Activated CD4-positive, alpha-beta T cell treated with anti-CD3 and anti-CD28 coated beads, Interleukin-10, Interleukin-2, amounts not matched to agents 100 ng/mL and 50 ng/mL, durations not matched to agents 16 hours and 8 hours (primary cell): ENCODE measurements at places on chromosomes 16 and 17.

- no peak for DNase-seq
Measured at GRCh38 chr16:55933038-55933437, 57.9 kb upstream of the CES5A start.

DNA sequence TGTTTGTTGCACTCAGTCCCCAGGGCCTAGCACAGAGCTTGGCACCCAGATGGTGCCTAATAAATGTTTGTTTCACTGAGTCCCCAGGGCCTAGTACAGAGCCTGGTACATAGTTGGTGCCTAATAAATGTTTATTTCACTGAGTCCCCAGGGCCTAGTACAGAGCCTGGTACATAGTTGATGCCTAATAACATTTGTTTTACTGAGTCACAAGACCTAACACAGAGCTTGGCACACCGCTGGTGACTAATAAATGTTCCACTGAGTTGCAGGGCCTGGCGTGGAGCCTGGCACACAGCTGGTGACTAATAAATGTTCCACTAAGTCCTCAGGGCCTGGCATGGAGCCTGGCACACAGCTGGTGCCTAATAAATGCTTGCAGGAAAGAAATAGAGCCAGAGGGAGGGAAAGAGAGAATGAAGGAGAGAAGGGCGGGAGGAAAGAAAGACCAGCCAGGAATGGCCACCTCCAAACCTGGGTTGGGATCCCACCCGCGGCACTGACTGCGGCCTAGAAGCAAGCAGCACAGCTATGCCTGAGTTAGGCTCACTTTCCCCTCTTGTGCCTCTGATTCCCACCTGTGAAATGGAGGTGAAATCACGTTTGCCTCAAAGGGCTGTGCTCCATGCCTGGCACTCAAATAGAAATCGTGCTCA is 7.5 kb downstream of the SLC5A11 start:
- peak; percentile 13 for DNase-seq

DNA sequence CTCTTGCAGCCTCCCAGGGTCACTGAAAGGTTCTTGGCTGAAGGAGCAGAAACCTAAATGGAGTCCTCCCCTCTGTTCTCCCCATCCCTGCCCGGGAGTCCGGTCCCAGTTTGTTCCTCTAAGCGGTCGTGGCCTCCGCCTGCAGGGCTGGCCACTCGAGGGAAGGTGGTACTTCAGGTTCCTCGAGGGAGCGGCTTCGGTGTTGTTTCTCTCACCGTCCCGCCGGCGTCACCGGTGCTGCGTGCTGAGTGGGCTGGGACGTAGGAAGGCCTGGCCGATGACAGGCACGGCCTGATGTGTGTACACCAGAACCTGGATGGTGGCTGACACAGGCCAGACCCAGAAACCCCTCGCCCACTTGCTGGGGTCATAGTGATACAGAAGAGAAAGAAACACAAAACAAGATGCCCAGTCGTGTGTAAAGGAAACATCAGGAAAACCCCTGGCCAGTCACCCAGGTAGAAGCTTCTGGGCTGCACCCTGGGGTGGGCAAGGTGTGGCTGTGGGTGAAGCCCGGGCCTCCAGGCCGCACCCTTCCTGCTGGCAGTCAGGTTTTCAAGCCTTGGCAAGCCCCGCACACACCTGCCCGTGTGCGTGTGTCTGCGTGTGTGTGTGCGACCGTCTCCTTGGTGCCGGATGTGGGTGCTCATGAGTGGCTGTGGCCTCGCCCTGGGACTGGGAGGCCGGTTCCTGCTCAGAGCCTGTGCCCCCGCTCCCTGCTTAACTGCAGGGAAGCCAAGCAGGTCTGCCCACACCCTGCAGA is 52.0 kb downstream of the BAIAP2 start:
- no peak for DNase-seq

GRCh38 chr17:76414334-76415295 is 30.2 kb downstream of the SPHK1 start:
- no peak for DNase-seq

- no peak for DNase-seq
Measured at GRCh38 chr17:74522381-74523105, 8.7 kb downstream of the CD300LB start.

- no peak for DNase-seq
Measured at GRCh38 chr16:22425036-22425801, 50.8 kb upstream of the CDR2 start.

GRCh38 chr16:11129378-11129781 is 126.6 kb downstream of the SOCS1 start:
- no peak for DNase-seq

GRCh38 chr16:81779536-81780320 is 637 bp downstream of the PLCG2 start:
- DNase-seq = no peak

DNA sequence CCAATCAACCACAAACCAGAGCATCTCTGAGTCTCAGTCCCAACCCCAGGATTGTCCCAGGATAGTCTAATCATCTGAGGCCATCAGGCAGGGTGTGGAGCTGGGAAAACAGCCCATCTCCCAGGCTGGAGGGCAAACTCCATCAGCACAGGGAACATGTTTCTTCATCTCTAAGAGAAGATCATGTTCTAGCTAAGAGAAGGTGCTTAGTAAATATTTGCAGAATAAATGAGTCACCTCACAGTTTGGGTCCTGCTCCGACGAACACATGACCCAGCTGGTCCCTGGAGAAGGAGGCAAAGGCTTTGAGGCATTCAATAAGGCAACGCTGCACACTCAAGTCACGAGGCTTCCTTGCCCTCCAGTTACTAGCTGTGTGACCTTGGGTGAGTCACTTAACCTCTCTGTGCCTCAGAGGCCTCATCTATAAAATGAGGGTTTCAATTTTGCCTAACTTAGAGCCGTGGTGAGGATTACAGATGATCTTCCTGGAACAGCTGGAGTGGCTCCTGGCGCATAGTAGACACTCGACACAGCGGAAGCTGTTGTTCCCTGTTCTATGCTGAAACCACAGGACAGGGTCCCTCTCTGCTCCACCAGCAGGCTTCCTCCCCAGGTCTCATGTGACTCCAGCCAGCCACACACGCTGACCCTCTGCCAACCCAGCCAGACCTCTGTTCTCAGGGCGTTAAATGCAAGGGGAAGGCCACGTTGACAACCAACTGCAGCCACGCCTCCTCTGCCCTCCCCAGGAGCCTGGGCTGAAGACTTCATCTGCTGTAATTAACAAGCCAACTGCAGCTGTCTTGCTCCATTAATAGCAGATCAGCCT is 10.3 kb upstream of the RPL38 start:
- no peak for DNase-seq

DNA sequence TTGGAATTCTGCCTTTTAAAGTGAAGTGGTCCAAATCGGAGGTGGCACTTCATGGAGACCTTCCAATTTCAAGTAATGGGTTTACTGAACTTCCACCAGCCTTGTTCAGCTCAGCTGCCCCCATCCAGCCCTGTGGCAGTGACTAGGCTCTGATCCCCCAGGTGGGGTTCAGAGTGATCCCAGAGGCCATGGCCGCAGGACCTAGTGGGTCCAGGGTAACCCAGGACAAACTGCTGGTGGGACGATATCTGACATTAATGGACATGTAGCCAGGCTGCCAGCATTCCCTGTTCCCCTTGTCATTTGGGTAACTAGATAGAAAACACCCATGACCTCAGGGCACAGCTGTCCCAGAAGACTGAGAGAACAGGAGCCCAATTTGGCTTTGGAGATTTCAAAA is 209.9 kb downstream of the GSG1L start:
- no peak for DNase-seq

- DNase-seq = peak; percentile 32
Measured at GRCh38 chr17:68501074-68501473, 11.2 kb upstream of the PRKAR1A start.

DNA sequence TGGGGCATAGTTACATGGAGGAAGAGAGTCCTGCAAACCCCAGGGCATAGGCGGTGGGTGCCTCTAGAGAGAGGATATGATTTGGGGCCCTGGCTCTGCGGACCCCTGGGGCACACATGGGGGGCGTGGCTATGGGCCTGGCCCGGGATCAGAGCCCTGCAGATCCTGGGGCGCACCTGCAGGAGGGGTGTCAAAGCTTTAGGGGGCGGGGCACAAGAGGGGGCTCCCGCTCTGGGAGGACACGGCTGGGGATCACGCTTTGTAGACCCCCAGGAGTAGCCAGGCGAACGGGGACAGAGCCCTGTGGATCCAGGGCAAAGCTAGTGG is 497 bp downstream of the BCL7C start:
- peak; percentile 23 for DNase-seq

- DNase-seq = peak; percentile 77
Measured at GRCh38 chr17:17836818-17837379, at the start of gene SREBF1. TSS of gene SREBF1 (minus strand) at chr17:17836986. CDS start at chr17:17836817, 169 bp downstream.

DNA sequence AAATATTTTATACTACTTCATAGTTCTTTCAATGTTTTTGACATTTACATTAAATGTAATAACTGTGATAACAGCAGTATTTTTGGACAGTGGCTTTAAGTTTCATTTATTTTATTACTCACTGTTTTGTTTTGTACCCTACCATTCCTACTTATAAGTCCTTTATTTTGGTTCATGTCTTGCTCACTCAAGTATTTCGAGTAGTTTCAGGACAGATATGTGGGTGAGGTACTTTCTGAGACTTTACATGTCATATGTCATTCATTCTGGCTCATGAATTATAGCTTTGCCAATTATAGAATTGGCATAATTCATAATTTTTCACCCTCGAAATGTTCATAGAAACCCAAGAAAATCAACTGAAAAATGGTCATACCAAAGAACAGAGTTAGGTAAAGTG is 44.4 kb downstream of the PIK3R5 start:
- no peak for DNase-seq

GRCh38 chr17:3647769-3648555 is 11.4 kb downstream of the CTNS start:
- peak; percentile 65 for DNase-seq

GRCh38 chr16:67150833-67151396 is at the start of gene B3GNT9:
TSS of gene B3GNT9 (minus strand) at chr16:67150998. CDS start at chr16:67150485, 513 bp downstream.
- DNase-seq = peak; percentile 51

DNA sequence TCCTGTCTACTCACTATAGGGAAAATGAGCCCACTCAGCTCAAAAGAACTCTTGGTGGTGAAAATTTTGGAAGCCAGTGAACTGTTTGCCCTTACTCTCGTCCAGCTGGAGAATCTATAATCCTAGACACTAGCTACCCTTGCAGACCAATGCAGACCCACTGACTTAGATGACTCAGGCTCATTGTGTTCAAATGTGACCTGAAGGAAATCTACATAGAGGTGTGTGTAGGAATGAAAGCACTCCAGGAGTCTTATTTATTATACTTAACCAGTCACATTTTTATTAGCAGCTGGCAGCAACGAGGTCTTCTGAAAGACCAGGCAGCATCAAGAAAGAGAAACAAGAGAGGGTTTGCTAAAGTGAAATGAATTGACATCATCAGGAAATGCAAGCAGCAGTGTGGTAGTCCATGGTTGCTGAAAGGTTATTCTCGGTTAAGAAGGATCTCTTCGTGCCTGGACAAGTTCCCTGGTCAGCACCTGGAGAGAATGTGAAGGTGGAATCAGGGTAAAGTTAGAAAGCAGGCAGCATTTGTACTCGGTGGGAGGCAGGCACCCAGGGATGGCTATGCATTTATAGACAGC is 1.4 kb downstream of the KRTAP29-1 start:
- DNase-seq = no peak

DNA sequence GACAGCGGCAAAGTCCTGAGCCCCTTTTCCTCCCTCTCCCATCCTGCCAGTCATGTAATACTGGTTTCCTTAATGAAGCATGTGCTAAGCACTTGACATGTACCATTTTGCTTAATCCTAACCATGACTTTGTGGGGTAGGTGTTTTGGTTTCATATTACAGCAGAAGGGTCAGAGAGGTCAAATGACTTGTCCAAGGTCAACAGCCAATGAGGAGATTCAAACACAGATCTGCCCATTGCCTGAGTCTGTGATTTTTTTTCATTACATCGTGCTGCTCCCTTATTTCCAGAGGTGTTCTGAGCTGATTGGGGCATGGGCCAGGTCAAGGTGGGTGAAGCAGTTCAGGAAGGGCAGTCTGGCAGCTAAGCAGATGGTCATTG is 17.6 kb upstream of the PHF12 start:
- DNase-seq = no peak

DNA sequence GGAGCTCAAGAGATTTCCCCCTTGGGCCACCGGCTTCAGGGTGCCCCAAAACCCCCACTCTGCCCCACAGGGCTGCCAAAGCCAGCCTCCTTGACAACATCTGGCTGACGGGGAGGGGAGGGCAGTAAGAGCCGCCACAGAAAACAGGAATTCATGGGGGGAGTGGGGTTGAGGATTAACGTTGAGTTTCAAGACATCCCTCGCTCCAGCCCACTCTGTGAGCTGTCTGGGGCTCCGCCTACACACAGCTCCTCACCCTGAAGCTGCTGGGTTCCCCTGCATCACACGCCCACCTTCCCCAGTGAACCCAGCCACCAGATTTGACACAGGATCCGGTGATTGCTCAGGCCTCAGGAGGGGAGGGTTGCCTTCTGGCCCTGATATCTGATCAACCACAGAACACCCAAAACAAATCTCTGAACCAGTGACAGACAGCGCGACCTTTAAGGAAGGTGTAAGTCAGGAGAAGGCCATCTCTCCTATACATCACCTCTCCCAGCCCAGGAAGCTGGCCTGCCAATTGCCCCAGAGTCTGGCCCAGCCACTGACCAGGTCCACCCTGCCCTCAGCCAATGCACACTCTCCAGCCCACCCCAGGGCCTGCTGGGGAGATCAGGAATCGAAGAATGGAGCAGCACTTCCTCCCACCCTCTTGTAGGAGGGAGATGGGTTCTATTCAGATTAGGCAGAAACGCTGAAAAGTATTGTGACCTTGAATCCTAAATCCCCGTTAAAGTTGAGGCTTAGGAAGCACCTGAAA is 132.1 kb downstream of the CLEC16A start:
- DNase-seq = peak; percentile 78

- DNase-seq = peak; percentile 28
Measured at GRCh38 chr17:43366891-43367736, 31.7 kb upstream of the ARL4D start.
